Effector memory CD4-positive, alpha-beta T cell (primary cell): ENCODE measurements at places on chromosomes 3 and 15.

DNA sequence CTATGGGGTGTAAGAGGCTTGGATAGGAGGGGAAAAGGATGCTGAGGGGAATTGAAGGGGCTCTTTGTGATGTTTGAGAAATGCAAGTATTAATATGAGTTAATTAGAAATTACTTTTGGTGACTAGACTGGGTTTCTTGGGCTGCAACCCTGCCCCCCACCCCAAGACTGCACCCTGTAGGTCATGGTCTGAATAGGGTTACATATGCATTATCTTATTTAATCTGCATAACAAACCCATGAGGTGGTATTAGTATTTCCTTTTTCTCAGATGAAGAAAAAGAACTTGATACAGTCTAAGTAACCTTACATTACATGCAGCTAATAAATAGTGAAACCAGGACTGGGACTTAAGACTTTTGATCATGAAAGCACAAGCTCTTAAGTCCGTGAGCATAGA, 5.6 kb upstream of the ZBTB38 start:
- H3K4me1 ChIP-seq: no peaks in the 10 kb centered on the region
- H3K27me3 ChIP-seq: no peaks in the 10 kb centered on the region
- no peak overlapping the region for H3K27ac ChIP-seq
- H3K4me3 ChIP-seq: no peak overlapping the region

DNA sequence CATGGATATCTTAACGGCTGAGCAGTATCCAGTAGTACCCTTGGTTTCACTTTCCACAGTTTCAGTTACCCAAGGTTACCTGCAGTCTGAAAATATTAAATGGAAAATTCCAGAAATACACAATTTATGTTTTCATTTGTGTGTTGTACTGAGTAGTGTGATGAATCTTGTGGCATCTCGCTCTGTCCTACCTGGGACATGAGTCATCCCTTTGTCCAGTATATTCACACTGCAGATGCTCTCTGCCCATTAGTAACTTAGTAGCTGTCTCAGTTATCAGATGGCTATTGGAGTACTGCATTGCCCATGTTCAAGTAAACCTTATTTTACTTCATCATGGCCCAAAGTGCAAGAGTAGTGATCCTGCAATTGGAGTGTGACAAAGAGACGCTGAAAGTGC, 26.1 kb downstream of the GASK1A start:
- no peak overlapping the region for H3K4me3 ChIP-seq
- H3K4me1 ChIP-seq: no peaks in the 10 kb centered on the region
- no peak for DNase-seq
- H3K27me3 ChIP-seq: no peaks in the 10 kb centered on the region

DNA sequence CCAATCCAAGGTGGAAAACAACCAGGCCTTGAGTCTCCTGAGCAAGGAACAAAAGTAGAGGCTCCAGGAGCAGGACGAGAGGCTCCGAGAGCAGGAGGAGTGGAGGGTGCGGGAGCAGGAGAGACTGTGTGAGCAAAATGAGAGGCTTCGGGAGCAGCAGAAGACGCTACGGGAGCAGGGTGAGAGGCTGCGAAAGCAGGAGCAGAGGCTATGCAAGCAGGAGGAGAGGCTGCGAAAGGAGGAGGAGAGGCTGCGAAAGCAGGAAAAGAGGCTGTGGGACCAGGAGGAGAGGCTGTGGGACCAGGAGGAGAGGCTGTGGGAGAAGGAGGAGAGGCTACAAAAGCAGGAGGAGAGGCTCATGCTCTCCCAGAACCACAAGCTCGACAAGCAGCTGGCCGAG, 60.3 kb upstream of the UBE2Q2 start:
- H3K36me3 ChIP-seq: no peaks in the 10 kb centered on the region
- DNase-seq: no peak
- H3K27ac ChIP-seq: no peak overlapping the region
- H3K27me3 ChIP-seq: no peaks in the 10 kb centered on the region

DNA sequence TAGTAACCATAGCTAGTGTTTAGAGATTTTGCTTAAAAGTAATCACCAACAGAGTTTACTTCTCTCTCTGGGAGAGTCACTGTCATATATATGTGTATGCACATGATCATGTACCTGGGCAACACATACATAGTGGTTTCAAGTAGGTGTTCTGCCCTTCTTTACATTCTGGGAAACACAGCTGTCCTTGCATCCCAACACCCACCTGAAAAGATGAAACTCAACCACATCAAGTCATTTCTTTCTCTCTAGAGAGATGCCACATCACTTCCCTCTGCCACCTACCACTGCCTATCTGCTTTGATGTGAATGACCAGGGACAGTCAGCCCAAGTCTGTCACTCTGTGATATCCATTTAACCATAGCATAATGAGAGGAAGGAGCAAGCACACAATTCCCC, 155.8 kb upstream of the GADL1 start:
- no peak overlapping the region for H3K4me3 ChIP-seq
- no peak for DNase-seq
- no peaks in the 10 kb centered on the region for H3K36me3 ChIP-seq
- no peaks in the 10 kb centered on the region for H3K4me1 ChIP-seq
